ENCODE measurements at places on chromosomes 12 and 14.

- DNase-seq = no peak
These were observed 49.4 kb upstream of the FRMD6 start for GRCh38 chr14:51602310-51602709.

GRCh38 chr14:98608071-98609060, 663.6 kb downstream of the BCL11B start:
- DNase-seq = peak; percentile 66

DNA sequence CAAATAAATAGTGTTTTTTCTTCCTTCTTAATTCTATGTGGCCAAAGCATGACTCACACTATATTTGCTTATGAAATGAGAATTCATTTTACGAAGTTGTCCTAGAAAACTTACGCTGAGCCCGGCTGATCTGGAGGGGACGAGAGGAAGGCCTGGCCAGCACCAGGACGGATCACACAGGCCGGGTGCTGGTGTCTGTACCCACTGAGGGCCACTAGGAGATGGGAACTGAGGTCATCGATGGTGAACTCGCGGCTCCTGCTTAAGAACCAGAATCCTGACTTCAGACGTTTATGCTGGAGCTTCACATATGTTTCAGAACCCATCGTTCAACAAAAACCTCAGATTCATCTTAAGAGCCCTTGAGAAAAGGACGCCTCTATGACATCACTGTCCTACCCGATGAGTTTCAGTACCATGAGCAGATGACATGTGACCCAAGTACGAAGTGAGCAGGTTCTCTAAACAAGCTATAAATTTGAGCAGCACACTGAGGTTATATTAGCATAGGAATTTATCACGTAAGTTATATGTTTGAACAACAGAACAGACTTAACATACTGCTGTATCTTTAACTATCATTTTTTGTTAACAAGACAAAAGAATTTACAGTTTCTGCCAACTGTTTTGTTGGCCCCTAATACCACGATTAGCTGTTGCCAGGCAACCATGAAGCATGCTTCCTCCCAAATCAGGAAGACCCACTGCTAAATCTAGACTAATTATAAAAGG, 111.9 kb downstream of the FOXN3 start:
- DNase-seq = no peak

GRCh38 chr12:9717070-9717925, 15.6 kb downstream of the CLECL1 start:
- no peak for DNase-seq

Data from activated CD8-positive, alpha-beta memory T cell treated with anti-CD3 and anti-CD28 coated beads for 24 hours (primary cell).